ENCODE measurements at places on chromosomes 16 and 17.

DNA sequence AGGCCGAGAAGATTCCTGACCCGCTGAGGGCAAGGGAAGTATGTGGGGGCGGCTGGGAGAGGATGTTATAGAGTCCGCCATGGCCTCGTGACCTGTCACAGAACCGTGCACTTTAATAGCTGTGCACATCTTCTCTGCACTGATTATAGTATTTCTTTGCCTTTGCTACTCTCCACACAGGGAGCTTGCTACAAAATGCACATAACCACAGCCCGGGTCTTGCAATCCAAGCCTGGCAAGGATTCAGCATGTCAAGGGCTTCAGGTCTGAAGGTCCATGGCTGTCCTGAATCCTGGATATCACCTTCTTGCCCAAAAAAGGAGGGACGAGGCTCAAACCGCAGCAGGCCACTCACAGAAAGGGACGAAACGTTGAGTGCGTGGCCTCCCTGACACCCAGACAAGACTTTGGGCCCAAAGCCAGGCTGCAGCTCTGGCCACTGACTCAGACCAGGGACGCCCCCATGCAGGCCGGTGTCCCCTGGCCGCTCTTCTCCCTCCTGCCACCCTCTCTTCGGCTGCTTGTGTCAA lies 43.7 kb downstream of the USP22 start:
- DNase-seq: no peak

DNA sequence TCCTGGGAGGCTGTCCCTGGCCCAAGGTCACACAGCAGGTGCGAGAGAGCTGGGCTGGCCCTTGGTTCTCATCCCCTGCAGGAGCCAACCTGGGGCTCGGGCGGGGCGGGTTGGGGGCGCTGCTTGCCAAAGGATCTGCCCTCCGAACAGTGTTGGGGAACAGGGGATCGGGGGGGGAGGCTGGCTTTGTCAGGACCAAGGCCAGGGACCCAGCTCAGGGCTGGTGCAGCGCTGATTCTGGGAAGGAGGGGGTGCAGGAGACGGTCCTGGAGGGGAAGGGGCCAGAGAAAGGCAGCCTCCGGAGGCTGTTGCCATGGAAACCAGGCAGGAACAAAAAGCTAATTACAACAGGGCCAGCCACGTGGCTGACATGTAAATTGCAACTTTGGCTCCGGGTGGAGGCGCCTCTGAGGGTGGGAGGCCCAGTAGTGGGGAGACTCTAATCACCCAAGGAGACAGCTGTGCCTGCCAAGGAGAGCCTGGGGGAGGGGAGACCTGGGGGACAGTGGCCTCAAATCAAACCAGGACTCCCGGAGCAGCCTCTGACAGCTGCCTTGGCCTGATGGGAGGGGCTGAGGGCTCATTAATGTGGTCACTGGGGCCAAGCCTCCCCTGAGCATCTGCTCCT lies 1.3 kb downstream of the TUBB3 start:
- peak; percentile 72 for DNase-seq

- no peak for DNase-seq
Observed at GRCh38 chr17:61583242-61583641, 7.8 kb downstream of the NACA2 start.

DNA sequence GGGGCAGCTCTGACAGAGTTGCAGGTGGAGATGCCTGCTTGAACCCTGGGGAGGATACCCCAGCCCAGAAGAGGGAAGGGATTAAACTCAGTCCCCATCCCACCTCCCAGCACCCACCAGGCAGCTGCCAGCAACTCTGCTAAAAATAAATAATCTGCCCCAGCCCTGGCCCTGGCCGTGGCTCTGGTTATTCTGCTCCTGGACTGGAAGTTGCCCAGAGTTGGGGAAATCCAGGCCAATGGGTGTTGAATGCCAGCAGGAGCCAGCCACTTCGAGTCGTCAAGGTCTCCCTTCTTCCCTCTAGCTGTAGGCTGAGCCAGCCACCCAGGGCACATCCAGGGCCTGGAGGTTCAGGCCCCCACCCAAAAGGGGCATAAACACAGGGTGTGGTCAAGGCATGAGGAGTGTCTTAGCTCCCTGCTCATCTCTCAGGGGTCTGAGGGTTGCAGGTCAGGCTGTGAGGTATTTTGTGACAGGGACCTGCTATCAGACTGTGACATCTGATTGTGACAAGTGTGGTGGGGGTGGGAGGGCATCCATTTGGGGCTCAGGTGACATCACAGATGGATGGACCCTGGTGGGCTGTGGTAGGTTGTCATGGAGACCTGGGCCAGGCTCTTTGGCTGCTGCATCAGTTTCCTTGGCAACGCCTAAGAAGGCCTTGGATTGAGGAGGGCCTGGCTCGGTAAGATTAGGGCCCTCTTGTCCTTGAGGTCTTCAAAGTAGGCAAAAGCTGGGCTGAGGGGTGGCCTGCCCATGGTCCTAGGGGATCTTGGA lies 1.0 kb upstream of the RRAD start:
- DNase-seq: no peak

DNA sequence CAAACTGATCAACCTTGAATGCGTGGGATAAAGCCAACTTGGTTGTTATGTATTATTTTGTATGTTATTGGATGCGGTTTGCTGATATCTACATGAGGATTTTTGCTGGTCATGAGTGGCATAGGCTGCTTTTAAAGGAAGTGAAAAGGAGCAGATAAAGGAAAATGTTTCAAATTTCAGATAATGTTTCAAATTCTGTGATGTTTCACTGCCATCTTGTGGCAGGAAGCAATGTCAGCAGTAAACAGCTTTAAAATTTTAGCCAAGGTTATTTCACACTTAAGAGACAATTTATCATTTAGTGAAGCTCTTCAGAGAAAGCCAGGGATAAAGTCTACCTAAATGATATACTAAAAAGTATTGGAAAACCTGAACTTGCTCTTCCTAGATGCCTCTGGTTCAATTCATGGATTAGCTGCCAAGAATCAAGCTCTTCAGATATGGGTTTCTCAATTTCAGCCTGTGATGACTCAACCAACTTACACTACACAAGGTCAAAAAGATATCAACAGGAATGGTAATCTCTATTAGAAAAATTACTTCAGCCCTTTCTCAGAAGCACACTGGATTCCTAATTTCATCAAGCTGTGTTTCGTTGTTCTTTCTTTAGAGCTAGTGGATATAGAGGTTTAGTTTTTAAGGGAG lies 136.0 kb upstream of the C17orf78 start:
- no peak for DNase-seq

DNA sequence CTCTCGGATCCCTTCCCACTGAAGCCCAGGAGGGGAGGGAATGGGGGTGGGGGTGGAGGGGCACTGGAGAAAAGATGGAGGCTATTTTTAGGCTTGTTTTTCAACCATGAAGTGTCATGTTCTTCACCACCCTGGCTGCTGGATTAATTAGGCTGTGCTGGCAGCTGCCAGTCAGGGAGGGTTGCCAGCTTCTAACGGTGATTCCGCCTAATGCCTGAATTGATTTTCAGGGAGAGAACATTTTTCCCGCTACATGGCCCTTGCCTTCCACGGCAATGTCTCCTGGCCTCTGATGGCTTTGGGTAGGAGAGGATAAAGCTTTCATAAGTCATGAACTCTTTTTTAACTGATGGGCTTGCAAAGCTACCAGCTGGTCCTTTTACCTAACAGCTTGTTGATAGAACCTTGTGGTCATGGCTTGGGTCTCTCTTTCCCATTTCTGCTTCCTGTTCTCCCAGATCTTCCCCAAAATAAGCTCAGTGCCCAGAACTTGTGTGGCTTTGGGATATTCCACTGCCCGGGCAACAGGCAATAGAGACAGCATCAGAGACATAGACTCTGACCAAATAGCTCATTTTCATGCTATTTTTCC lies 167.4 kb downstream of the PITPNC1 start:
- DNase-seq: peak; percentile 36

- no peak for DNase-seq
Observed at GRCh38 chr16:73724503-73724902, 572.1 kb upstream of the PSMD7 start.

- DNase-seq: peak; percentile 17
Observed at GRCh38 chr17:15121426-15121825, 143.7 kb downstream of the PMP22 start.

Measured in islet precursor cell (in vitro differentiated cells).